ENCODE measurements at places on chromosomes 1 and 21.
A peak's percentile ranks its signal among the peaks of the same experiment; 100 is the strongest.

- DNase-seq, result no peak
These were observed 33.6 kb upstream of the TNFSF18 start for GRCh38 chr1:173084292-173084691.

DNA sequence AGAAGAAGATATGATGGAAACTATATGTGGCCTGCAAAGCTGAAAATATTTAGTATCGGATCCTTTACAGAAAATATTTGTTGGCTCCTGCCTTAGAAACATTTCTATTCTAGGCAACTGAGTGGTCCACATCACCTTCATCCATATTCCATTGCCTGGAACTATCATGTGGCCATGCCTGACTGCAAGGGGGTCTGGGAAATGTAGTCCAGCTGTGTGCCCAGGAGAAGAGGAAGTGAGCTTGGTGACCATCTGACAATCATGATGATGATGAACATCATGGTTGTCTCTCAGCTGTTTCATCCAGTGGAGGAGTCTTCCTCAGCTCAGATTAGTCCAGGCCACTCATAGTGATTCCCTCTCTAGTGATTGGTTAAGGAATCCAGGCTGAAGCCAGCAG is 61.8 kb upstream of the IFNLR1 start:
- no peak for DNase-seq

- DNase-seq, result no peak
These were observed 44.5 kb downstream of the PGBD5 start for GRCh38 chr1:230381585-230381984.

DNA sequence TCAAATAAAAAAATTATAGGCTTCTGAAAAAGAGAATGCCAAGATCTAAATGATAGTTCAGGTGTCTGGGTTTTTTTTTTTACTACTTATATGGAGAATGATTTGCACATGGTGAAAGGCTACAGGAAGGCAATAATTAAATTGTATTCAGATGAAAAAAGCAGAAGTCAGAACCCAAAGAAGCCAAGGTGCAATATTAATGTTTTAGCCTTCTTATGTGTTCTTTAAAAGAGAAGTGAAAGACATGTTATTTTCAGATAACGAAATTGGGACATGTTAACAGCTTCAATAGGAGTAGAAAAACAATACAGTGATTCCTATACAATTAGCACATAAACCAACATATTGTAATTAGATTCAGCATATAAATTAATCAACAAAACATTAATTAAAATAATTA is 452.9 kb upstream of the PRMT6 start:
- DNase-seq, result no peak

- DNase-seq, result no peak
These were observed 23.8 kb downstream of the ALDH9A1 start for GRCh38 chr1:165674599-165674998.

DNA sequence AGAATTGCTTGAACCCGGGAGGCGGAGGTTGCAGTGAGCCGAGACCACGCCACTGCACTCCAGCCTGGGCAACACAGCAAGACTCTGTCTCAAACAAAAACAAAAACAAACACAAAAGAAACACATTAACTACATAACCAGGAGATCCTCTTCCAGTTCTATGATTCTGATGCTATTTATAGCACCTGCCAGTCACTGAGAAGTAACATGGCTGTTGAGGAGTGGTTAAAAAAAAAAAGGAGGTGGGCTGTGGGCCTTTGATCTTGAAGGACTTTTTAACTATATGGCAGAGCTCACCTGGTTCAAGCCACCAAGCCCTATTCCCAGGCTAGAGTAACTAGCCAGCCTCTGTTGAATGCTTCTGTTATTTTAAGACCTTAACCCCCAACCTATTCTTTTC is 148.8 kb downstream of the ZBTB18 start:
- DNase-seq, result no peak

GRCh38 chr21:44946254-44947041 is 6.6 kb downstream of the SLX9 start:
- no peak for DNase-seq

DNA sequence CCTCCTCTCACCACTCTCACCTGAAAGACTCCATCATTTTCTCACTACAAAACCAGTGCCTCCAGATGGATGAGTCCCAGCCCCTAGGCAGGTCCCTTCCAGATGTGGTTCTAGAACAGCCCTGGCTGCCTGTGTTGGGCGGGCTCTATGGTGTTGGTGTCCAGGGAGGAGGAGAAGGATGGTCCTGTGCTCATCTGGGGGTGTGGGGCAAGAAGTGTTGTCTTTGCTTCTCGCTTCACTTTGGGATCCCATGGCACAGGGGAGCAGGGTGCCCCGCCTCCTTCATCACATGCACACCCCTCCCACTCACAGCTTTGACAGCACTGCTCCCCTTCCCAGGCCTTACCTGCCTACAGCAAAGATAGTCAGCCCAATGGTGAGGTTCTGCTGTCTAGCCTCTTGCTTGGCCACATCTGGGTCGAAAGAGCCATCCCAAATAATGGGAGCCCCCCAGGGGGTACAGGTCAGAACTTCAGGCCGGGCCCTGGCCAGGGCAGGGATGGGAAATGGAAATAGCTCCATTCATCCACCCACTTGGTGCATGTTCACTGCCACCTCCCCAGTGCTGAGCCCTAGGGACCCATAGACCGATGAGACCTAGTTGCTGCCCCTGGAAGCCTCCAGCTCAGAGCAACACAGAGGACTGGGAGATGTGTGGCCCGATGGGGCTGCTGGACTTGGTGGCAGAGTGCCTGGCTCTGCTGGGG is 9.0 kb downstream of the A3GALT2 start:
- DNase-seq, result no peak

DNA sequence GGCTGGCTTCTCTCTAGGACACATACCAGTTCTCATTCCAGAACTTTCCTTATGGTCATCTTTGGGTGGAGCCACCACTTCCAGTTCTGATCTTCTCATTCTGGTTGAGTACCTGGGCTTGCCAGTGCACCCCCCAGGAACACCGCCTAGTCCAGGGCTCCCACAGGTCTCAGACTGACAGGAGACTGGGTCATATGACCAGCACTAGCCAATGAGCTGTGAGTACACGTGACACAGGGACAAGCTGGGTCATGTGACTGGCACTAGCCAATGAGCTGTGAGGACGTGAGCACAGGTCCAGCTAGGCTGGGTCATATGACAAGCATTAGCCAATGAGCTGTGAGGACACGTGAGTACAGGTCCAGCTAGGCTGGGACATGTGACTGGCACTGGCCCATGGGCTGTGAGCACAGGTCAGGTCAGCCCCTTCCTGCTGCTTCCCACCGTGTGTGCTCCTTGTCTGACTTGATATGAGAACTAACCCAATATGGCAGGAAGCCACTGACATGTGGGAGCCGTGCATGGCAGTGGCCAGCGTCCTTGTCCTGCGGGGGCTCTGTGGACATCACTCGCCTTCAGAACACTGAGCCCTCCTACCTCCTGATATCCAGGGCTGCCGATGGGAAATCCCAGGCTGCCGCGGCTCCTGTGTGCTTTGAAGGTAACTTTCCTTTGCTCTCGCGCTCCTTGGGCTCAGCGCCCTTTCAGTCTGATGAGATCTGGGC is 22.7 kb downstream of the KRTAP10-1 start:
- DNase-seq, result no peak

- no peak for DNase-seq
These were observed 12.7 kb downstream of the RNF207 start for GRCh38 chr1:6218375-6219164.

- DNase-seq, result no peak
These were observed 172.8 kb upstream of the SAMSN1 start for GRCh38 chr21:14718951-14719350.

DNA sequence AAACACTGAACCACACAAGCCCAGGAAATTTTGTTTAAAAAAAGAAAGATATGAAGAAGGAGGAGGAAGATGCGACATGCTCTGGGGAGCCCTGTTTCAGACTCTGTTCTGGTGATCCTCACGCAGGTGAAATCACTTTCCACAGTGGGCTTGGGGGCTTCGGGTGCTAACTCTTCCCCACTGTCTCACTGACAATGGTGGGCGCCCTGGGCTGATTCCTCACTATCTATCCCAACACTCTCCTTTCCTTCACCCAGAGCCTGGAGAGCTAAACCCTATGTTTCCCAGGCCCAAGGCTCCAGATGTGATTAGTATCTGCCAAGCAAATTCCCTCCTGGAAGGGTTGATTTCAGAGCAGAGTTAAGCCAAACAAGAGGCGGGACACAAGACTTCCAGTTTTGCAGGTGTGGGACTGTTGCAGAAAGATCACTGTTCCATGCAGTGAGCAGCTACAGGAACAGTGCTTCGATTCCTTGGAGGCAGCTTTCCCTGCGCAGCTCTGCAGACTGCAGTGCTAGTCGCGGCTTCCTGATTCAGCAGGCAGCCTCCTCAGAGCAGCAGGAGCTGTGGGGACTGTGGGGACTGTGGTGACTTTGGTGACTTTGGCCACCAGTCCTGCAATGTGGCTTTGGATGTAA is 168.3 kb downstream of the RHOU start:
- peak; percentile 22 for DNase-seq

DNA sequence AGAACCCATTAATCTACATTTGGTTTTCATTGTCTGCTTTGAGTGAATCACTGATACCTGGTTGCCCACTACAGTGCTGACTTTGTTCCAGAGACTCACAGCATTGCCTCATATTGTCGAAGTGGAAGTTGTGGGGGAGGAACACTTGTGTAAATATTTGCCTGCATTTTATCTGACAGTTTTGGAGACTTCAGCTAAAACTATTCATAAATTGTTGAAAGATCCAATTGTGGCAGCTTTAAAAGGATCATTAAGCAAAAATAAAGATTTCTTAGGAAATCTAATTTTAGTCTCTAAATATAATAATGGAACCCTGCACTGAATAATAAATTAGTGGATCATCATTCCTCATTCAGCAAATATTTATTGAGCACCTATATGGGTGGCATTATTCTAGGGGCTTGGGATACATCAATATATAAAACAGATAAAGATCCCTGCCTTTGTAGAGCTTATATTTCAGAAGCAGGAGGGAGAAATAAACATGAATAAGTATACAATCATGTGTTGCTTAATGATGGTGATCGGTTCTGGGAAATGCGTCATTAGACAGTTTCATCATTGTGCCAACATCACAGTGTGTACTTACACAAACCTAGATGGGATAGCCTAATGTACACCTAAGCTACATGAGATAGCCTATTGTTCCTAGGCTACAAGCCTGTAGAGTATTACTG is 73.5 kb downstream of the OSBPL9 start:
- peak; percentile 49 for DNase-seq

- peak; percentile 96 for DNase-seq
These were observed at the start of gene MTX1 for GRCh38 chr1:155208541-155209311. TSS of gene MTX1 (plus strand) at chr1:155208695. CDS start at chr1:155208805, 110 bp downstream.

GRCh38 chr21:16241016-16241415 is 511.2 kb downstream of the USP25 start:
- DNase-seq, result no peak

DNA sequence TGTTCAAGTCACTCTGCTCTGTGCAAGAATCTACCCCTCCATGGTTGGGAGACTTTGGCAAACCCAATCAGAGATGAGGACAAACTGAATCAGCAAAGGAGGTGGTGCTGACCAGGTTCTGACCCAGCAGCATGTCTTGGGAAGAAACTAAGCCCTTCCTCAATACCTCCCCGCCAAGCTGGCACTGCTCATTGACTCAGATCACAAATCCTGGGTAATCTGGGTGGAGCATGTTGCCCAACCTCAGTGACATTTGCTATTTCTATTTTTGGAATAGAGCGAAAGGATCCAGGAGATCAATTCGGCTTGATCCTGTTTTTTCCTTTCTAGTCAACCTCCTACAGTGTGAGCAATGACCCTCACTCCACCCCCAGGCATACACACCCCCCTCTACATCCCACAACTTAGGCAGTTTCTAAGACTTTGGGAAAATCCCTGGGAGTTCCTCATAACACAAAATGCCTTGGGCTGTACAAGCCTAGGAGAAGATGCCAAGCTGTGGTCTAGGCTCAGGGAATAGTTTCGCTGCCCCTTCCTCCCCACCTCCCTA is 166.8 kb upstream of the KCNJ6 start:
- DNase-seq, result no peak

GRCh38 chr1:29973406-29973805 is 737.1 kb downstream of the PTPRU start:
- DNase-seq, result peak; percentile 24

Data from astrocyte of the hippocampus (primary cell).